Gastroesophageal sphincter (tissue), 4 donors: ENCODE measurements at places on chromosomes 2 and 18.

DNA sequence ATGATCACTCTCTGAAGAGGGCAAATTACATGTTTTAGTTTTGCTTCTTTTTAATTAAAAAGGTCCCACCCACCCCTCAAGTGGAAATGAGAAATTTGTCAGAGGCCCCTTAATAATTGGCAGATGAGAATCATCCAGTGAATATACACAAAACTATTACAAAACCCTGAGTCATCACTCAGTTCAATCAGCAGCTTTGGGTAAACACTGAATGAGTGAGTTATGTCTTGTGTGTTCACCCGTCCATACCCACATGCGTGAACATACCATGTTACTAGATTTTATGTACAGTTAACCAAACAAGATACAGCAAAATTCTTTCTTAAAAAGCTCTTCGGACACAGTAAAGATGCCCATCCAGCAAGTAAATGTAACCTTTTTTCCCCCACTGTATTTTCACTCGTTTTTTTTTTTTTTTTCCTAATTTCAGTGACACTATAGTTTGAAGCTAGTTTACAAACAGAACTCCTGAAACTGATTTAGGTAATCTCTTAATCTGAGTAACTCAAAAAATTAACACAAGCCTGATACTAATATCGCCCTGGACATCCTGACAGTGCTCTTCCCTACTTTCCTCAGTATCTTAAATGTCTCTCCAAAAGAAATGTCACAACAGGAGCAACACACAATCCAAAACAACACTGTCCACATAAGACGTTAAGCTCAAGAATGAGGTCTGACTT lies 1.4 kb downstream of the PSME4 start:
- ATAC-seq = no peak

DNA sequence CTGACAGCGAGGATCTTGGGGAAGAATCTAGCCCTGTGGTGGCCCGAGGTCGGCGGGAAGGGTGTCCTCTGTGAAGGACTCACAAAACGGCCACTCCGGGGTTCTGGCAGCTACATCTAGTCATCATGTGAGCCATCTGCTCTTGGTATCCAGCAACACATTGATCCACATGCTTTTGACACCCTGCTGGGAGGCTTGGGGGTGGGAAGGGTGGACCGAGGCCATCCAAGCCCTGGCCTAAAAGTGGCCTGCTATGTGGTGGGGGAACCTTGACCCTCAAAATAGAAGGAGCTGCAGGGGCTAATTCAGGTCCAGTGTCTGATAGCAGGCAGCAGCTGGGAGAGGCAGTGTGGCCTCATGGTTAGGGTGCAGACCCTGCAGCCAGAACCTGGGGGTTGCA lies 145.7 kb downstream of the CELF4 start:
- no peak for ATAC-seq

DNA sequence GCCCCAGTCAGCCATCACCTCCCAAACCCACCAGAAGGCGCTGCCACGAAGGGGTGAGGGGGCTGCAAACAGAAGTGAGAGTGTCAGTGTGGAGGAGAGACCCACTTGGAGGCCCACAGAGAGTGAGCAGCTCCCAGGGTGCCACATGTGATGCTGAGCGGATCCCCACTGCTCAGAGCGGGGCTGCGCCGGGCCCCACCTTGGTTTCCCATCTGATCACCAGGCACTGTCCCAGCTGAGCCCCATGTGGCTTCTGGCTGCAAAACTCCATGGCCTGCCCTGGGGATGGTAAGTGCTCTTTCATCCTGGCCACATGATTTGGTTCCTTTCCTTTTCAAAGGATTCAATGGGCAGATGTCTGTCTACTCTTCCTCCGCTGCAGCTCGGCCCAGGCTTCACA lies 23.8 kb downstream of the SNORC start:
- no peak for ATAC-seq

DNA sequence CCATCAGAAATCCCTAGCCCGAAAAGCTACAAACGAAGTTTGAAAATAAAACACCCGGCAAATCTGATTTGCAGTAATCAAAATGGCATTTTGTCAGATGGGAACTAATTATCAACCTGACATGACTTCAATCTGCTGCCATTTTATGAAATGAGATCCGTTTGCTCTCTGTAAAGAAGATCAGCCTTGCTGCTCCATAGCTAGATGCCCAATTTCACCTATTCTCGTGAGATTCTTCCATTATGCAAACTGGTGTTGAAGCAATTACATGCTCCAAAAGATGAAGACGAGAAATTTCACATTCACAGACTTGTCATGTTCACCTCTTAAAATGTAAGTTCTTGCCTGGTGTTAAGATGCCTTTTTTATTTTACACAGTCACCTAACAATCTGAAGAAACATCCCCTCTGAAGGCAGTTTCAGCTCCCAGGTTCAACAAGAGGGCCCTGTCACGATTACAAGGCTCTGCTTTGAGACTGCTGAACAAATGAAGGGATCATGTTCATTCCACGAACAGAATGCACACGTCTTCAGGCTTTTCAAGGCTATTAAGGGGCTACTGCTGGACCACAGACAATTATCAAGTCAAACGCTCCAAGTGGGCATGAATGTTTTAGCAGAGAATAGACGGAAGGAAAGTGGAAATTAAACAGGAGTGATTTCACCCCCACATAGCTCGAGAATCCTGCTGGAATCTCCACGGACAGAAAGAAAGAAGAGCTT lies 172.6 kb upstream of the PID1 start:
- no peak for ATAC-seq

DNA sequence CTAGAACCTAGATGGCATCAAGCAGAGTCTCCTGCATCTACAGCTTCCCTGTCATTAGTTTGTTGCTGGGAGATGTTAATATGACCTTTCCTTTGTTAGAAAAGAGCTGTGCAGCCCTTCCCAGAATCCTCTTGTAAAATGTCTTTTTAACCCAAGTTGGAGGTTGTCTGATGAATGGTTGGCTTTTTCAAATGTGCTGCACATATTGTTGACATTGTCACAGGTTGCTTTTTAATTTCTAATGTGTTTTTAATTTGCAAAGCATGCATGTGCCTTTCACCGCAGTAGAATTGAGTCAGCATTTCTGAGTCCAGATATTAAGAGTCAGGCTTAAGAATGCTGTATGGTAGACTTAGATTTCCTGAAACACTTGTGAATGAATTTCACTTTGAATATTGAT lies 120.8 kb downstream of the GREB1L start:
- no peak for ATAC-seq

DNA sequence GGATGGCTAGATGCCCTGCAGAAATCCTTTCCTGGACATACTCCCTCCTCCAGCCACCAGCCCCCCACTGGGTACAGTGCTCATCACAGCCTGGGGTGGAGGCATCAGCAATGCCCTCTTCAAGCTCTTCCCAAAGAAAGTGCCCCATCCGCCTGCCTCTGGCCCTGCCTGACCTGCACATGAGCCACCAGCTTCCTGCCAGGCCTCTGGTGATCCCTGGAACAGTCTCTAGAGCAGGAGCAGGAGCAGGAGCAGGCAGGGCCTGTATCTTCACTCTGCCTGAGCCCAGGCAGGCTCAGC lies 54.1 kb upstream of the CAB39 start:
- ATAC-seq = no peak

GRCh38 chr2:3131636-3132326 lies 245.8 kb downstream of the EIPR1 start:
- ATAC-seq = no peak

DNA sequence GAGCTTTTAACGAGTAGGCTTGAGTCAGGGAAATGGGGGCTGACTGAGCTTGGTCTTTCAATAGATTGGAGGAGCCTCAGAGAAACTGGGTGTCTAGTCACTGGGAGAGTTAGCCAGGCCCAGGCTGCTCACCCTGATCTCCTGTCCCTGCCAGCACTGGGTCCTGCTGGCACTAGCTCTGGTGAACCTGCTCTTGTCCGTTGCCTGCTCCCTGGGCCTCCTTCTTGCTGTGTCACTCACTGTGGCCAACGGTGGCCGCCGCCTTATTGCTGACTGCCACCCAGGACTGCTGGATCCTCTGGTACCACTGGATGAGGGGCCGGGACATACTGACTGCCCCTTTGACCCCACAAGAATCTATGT lies 720 bp downstream of the KRTCAP3 start:
- peak; percentile 9 for ATAC-seq

DNA sequence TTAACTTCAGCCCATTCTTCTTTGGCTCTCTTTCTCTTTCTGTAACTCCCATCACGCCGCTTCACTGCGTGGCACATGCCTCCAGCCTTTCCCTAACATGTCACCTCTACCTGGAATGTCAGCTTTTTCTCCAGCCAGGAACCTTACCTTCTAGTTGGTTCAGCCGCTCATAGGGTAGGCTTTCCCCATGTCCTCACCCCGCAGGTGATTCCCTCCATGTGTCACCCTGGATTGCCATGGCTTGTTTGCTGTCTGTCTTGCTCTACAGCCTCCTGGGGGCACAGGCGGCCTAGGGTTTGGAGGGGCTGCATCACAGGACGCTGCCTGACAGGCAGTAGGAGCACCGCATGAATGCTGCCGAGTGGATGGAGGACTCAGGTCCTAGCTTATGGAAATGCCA lies 39.2 kb downstream of the ARHGEF4 start:
- no peak for ATAC-seq

- ATAC-seq = no peak
These were observed 85.8 kb upstream of the FAM237A start for GRCh38 chr2:206556357-206556949.
